ENCODE measurements at places on chromosomes 3 and 15.

- DNase-seq, result peak; percentile 78
Measured at GRCh38 chr15:35958021-35958420, 412.1 kb upstream of the DPH6 start.

- DNase-seq, result no peak
Measured at GRCh38 chr3:66709532-66709931, 208.7 kb upstream of the LRIG1 start.

- peak; percentile 1 for DNase-seq
Measured at GRCh38 chr3:83928391-83928790, 1030.4 kb upstream of the CADM2 start.

GRCh38 chr3:37625051-37625450, 236.6 kb upstream of the CTDSPL start:
- DNase-seq, result no peak

Measured in NCI-H526 treated with DMSO at 0.1 percent for 48 hours (cell line).